C1 segment of cervical spinal cord (tissue), 14 donors: ENCODE measurements at places on chromosomes 4 and X.

DNA sequence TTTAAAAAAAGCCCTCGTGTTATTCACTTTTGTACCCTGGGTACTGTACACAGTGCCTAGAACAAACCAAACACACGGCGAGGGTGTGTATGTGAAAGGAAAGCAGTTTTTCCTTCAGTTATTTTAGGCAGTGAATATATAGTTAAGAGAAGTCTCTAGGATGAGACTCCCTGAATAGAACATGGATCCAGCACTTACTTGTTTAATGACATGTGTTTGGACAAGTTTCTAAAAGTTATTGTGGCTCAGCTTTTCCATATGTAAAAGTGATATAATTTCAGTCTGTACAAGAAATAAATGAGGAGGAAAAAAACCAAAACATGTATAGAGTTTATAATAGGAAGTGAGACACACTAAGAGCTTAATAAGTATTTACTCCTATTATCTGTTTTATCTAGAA lies 273.2 kb downstream of the ADGRL3 start:
- DNase-seq, result no peak

- DNase-seq, result no peak
These were observed 3.9 kb upstream of the EGFL6 start for GRCh38 chrX:13565511-13565910.

DNA sequence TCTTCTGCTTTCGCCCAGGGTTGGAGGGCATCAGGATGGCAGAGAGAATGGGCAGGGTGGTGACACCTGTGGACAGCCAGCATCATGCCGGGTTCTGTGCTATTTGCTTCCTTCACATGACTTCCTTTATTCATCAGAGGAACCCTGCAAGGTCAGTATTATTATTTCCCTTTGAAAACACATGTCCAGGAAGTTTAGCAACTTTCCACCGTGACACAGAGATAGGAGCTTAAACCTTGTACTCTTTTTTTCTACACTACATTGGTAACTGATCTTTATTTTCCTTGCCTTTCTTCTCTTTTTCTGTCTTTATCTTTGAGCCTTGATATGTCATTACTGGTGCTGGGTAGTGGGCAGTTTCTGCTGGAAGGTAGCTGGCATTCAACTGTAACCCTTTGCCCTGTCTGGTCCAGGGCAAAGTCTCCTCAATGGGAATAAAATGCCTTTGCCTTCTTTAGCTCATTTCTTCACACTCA lies 5.0 kb upstream of the MGST2 start:
- no peak for DNase-seq

- no peak for DNase-seq
These were observed 15.6 kb downstream of the FAM53A start for GRCh38 chr4:1668488-1668840.

DNA sequence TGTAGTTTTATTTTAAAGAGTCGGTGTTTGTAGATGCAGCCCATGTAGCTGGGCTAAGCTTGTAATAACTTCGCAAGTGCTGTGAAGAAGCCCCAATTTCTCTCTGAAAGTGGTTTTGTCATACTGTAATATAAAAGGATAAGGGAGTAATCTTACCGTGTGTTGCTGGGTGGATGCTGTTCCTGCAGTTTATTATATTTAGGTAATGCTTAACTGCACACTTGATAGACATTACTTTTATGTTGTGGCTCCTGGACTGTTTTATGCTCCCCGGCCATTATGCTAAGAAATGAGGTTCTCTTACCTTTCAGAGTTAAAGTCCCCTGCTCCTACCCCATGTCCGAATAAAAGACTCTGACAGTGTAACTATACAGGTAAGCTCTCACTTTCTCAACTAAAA lies 789.4 kb downstream of the RPA4 start:
- no peak for DNase-seq

- DNase-seq, result peak; percentile 4
These were observed 1.6 kb downstream of the RAB33A start for GRCh38 chrX:130173190-130173895.

DNA sequence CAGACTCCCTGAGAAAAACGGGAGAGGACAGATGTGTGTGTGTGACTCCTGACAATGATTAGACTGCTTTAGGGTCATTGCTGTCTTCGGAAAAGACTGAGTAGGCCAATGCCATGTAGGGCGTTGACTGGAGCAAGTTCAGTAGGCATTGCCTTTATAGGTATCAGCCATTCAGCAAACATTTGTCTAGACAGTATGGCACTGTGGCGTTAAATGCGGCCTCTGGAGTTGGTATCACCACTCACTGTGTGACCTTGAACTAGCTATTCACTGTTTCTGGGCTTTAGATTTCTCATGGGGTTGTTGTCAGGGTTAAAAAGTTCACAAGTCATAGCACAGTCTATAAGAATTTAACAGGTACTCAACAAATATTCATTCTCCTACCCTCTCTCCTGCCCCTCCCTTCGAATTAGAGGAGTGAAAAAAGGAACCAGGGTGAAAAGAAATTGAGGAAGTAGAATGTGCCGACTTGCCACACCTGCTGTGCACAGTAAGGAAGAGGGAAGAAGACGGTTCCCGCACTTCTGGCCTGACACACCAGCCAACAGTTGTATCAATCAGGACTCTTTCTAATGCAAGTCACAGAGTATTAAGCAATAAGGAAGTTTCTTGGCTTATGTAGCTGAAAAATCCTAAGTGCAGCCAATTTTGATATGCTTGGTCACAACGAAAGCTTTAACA lies 83.2 kb upstream of the PLAC8 start:
- DNase-seq, result no peak

DNA sequence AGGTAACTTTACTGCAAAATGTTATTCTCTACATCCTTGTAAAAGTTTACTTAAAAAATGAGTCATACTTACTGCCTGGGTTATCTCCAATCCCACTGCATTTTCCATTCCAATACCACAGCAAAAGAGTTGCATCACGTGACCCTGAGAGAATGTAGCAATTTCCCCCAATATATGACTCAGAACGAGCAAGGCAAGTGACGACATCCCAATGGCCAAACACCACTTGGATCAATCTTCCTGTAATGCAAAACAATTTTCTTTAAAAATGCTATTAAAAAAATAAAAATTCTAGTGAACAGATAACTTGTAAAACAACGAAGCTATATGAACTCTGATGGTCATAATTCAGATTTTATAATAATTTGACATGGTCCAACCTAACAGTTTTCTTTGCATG lies 224.3 kb downstream of the DCLK2 start:
- no peak for DNase-seq

- no peak for DNase-seq
These were observed 80.4 kb downstream of the TET2 start for GRCh38 chr4:105227054-105227453.

DNA sequence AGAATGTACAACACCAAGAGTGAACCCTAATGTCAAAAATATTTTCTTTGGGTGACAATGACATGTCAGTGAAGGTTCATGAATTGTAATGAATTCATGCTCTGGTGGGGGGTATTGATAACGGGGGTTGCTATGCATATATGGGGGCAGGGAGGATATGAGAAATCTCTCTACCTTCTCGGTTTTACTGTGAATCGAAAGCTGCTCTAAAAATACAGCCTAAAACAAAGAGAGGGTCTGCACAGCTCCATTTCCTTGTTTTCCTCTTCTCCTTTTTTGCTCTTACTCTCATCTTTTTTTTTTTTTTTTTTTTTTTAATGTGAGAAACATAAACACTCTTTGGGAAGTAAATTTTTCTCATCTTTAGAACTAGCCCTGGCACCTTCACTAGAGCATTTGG lies 85.8 kb downstream of the DCTD start:
- no peak for DNase-seq

DNA sequence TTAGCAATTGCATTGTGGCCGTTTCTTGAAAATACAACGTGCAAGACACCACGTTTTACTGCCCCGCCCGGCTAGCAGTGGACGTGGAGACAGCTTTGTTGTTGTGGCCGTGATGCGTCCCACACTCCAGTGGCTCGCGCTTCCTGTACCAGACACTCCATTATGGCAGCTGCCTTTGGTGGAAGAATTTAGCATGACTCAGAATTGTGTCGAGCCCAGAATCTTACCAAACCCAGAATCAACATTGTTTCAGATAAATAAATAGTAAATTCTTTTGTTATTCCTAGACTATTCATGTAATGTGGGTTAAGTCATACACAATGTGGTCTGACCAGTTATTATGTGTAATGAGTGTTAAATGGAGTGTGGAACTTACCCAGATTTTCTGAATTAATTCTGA lies 25.3 kb upstream of the S100P start:
- DNase-seq, result no peak

DNA sequence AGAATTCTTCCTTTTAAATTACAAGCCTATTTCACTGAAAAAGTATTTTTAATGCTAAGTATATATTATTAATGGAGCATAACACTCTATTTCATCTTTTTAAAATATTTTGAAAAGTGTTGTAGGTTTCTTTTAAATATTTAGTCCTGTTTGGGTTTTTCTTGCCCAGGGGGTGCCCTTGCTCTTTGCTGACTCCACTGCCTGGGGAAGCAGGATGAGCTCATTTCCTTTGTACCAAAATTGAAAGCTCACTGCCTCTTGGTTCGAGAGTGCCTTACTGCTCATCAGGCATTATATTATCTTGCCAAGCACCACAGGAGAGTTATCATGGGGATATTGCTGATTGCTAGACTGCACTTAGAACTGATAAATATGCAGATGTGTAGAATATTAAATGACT lies 819.2 kb downstream of the PCDH18 start:
- no peak for DNase-seq

- no peak for DNase-seq
These were observed 205.7 kb downstream of the AR start for GRCh38 chrX:67749536-67749935.

GRCh38 chr4:108646706-108647105 lies 3.7 kb upstream of the OSTC start:
- no peak for DNase-seq

DNA sequence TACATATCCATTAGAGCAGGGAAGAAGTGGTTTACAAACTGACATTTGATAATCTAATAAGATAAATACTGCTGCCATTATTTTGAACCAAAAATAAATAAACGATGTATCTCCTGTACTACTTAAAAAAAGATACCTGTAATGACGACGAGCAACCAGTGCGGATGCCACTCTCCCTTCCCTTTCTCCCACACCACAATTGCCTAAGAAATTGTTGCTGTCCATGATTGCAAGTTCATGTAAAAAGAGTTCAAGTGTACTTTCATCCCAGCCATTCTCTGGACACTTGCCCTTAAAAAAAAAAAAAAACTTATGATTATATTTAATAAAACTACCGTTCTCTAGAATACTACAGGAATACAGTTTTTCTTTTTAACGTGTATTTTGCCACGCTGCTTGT lies 1.4 kb downstream of the SEPSECS start:
- no peak for DNase-seq

GRCh38 chr4:71202705-71203104 lies 136.1 kb upstream of the SLC4A4 start:
- DNase-seq, result no peak

- DNase-seq, result no peak
These were observed 1197.9 kb downstream of the TECRL start for GRCh38 chr4:63211375-63211774.
